ENCODE measurements at places on chromosomes 1 and 21.

- no peak for DNase-seq
Measured at GRCh38 chr1:3553166-3553939, 58.0 kb downstream of the MEGF6 start.

- no peak for DNase-seq
Measured at GRCh38 chr21:35088319-35088771, 39.2 kb upstream of the RUNX1 start.

DNA sequence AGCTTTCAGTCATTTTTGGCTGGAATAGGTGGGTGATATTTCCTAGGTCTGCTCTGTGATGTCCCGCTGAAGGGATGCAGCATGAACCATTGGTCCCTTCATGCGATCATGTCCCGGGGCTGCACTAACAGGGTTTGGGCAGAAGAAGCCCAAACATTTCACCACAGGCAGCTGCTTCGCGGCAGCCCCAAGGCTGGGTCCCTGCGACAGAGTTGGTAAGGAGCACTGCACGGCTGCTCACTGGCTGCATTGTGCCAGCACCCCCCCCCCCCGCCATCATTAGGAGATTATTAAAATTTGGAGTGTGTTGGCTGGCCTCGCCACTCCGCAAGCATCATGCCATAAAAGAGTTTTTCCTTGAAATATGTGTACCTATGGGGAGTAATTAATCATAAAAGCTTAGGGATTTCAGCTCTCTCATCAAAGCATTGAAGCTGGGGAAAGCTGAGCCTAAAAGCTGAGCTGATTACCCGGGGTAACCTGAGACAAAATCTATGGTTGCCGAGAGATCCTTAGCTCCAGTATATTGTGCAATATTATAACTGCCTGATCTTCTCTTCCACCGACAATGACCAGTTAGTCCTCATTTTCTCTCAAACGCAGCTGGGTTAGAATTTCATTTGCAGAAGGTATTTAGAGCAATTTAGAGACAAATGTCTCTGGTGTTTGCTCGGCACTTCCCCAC, 62.5 kb downstream of the PEX14 start:
- no peak for DNase-seq

- DNase-seq: no peak
Measured at GRCh38 chr1:202129453-202130296, 7.0 kb downstream of the GPR37L1 start.

DNA sequence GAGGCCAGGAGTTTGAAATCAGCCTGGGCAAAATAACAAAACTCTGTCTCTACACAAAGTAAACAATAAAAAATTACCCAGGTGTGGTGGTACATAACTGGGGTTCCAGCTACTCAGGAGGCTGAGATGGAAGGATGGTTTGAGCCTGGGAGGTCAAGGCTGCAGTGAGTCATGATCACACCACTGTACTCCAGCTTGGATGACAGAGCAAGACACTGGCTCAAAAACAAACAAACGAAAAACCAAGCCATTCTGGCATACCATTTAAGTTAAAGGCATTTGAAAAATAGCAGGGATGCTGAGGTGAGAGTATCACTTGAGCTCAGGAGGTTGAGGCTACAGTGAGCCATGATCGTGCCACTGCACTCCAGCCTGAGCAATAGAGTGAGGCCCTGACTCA, 5.3 kb upstream of the ALDH9A1 start:
- no peak for DNase-seq

GRCh38 chr1:78047631-78048030, 1.9 kb downstream of the GIPC2 start:
- no peak for DNase-seq

Data from activated CD4-positive, alpha-beta T cell treated with anti-CD3 and anti-CD28 coated beads for 1 hour (primary cell).